Activated CD4-positive, alpha-beta T cell treated with anti-CD3 and anti-CD28 coated beads, Interleukin-2, amount 50 U/mL, for 4 hours (primary cell): ENCODE measurements at places on chromosomes 1 and 21.
A peak's percentile ranks its signal among the peaks of the same experiment; 100 is the strongest.

GRCh38 chr1:184911103-184911745 lies 63.1 kb downstream of the NIBAN1 start:
- no peak for DNase-seq

DNA sequence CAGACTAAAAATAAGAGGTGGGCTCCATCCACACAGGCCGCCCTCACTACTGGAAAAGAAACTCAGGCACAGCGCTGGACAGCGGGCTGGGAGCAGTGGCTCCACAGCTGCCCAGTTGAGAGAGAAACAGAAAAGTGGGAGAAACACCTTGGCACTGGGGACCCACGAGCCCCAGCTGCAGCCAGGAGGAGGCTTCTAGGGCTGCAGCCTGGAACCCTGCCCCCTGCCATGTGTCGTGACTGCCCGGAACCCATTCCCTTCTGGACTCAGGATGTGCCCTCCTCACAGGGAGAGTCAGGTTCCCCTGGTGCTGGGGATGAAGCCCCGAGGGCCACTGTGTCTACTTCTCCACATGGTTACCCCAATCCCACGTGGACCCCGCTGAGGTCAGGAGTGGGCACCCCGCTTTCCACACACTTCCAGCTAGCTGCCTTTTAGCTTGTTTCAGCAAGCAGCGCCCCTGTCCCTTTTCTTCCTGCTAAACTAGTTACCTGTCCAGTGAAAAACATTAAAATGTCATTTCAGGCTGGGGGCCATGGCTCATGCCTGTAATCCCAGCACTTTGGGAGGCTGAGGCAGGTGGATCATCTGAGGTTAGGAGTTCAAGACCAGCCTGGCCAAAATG lies 35.9 kb downstream of the PARP1 start:
- DNase-seq, result no peak

DNA sequence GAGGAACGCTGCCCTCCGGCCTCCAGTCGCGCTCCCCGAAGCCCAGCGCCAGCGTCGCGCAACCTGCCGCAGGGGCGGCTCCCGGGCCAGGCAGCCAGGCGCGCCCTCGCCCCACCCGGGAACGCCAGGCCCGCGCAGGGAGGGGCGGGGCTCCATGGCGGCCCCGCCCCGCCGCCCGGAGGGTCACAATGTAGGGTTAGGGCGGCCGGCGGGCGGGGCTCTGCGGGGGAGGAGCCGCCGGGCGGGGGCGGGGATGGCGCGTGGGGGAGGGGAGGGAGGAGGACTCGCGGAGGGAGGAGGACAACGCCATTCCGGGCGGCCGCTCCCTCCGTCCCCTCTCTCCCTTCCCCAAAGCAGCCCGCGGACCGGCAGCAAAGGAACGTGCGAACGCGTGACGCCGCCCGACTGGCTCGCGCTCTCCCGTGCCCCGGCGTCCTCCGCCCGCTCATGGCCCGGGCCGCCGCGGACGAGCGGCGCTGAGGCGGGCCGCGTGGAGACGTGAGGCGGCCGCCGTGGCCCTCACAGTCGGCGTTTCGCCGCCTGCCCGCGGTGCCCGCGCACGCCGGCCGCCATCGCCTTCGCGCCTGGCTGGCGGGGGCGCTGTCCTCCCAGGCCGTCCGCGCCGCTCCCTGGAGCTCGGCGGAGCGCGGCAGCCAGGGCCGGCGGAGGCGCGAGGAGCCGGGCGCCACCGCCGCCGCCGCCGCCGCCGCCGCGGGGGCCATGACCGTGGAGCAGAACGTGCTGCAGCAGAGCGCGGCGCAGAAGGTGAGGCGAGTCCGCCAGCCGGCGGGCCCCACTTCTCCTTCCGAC lies at the start of gene USP25:
USP25 (plus strand) TSS at position 309 of the 810 bp plus-strand sequence; CDS start at position 721, 412 bp downstream.
- DNase-seq, result peak; percentile 88

DNA sequence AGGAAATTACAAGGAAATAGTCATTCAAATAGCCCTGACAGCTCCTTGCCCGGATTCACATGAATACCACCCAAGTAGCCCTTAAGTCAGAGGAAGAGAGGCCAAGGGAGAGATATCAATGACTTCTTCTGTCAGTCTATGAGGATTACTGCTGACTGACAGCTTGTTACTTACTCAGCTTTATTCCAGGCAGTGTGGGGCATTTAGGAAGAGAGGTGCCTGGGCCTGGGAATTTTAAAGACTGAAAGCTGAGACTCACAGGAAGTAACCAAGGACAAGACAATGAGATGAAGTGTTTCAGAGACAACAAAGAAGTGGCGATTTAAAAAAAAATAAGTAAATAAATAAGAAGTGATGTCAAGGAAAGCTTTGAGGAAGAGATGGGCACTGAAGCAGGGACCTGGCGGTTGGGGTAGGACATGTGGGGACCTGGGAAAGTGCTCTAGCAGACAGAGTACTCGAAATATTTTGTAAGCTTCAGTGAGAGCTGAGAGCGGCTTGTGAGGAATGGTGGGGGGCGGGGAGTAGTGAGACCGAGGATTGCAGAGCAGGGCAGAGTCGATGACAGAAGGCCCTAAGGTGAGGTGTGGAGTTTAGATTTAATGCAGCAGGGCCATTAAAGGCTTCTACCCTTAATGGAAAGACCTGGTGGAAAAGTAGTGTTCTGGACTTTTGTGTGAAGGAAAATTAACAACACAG lies 58.9 kb downstream of the ST3GAL3 start:
- no peak for DNase-seq

GRCh38 chr1:115867216-115867615 lies 26.3 kb upstream of the NHLH2 start:
- DNase-seq, result no peak

GRCh38 chr1:42913426-42914091 lies 45.1 kb downstream of the SLC2A1 start:
- DNase-seq, result peak; percentile 49

DNA sequence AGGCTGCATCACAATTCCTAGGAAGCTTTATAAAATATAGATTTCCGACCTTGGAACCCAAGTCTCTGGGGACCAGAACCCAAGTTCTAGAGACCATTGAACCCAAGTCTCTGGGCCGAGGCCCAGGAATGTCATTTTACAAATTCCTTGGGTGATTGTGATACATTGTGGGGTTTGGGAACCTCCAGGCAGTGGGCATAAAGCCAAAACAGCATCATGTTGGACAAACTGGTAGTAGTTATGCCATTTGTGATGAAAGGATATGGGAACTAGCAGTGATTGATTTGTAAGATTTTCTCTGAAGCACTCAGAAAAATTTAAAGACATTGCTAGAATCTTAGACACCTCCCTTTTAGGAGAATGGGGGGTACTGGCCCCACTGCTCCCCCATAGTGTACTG lies 160.2 kb downstream of the HIVEP3 start:
- DNase-seq, result no peak

DNA sequence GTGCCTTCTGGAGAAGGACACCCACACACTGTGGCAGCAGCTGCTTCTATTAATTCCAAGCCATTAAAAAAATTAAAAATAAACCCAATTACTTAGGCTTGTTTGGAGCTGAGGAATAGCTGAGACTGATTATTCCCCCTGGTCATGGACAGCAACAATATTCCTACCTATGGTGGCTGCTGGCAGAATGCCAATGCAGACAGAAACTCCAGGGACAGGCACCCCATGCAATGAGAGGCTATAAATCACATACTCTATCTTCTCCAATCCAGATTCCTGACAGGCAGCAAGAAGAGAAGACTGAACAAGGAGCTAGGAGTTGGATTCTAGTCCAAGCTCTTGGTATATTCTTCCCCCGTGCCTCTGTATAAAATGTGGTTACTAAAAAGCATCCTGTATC lies 275.4 kb upstream of the BEND5 start:
- no peak for DNase-seq

- no peak for DNase-seq
These were observed 249.8 kb upstream of the C1orf174 start for GRCh38 chr1:4149831-4150230.

DNA sequence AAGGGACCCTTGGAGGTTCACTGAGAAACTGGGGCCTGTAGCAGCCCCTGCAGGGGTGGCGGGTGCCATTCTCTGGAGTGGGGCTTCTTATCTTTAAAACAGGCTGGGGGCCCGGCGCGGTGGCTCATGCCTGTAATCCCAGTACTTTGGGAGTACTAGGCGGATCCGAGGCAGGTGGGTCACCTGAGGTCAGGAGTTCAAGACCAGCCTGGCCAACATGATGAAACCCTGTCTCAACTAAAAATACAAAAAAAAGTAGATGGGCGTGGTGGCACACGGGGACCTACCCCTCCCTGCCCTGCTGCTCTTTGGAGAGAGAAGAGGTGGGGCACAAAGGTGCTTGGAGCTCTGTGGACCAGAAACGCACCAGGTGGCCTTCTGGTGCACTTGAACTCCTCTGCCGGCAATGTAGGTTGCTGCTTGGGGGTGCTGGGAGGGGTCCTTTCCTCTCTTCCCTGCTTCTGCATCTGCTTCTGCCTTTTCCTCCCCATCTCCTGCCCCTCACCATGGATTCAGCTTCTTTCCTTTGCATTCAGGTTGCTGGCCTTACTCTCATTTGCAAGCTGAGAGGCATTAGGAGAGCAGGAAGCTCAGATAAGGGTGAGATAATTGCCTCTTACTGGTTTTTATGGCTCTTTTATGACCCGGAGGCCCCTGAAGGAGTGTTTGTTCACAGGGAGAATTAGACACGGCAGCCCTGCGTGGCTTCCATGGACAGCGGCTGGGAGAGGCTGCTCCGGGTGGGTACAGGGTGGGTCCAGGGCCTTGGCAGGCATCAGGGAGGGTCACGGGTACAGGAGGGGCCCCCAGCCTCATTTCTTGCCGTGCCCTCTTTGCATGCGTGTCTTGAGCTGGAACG lies 57.4 kb downstream of the ARHGEF10L start:
- no peak for DNase-seq

DNA sequence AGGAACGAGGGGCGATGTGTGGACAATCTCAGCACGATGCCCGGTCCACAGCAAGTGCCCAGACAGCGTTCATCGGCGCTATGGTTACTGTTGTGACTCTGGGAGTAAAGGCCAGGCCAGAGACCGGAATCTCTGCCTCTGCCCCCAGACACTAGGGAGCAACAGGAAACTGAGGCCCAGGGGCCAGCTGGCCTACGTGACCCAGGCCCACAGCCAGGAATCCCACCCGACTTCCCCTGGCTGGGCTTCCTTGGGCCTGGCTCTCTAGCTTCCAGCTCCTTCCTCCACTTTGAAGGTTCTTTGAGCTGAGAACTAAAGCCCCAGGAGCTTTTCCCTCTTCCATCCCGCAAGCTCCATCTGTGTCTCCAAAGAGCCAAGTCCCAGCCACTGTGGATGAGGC lies 4.6 kb downstream of the LRP8 start:
- DNase-seq, result no peak

DNA sequence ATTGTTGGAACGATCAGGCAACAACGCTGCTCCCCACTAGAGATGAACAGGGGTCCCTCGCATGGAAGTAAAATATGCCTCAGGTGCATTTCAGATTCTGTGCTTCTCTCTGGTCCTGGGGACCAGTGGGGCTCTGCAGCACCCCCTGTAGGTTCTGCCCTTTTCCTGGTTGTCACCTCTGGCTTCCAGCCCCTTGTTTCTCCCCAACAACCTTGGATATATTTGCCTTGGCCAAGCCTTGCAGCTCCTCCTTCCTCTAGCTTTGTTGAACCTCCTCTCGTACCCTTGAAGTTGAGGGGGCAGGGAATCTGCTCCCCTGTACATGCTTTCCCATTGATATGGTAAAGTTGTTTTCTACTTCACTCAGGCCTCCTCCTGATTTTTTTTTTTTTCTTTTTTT lies 5.4 kb upstream of the RGSL1 start:
- no peak for DNase-seq

- DNase-seq, result no peak
These were observed 35.4 kb downstream of the TBCE start for GRCh38 chr1:235402457-235403200.

DNA sequence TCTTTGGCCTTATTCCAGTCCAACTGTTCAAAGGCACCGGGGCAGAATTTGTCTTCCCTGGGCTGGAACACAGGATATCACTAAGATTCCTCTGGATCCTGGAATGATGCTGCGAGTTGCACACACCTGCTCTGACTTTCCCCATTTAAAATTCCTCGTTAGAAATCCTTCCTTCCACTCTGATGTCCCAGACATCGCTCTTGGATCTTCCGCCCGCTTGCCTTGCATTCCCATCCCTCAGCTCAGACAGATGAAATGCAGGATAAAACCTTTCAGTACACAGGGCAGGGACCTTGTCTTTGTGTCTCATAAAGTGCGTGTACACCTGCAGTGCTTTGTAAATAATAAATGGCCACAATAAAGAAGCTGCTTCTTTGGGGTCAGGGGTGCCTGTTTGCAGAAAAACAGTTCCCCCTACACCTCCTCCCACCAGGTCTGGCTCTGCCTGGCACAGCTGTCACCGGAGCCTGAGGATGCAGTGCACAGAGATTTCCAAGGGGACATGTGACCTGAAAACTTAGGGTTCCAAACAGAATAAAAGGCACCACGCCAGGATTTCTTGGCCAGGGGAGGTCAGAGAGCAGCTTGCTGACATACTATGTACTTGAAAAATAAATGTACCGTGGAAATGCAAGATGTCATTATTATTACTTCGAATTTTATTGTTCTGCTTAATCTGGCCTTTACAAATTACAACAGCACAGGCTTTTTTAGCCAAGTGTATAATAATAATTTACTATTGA lies 62.9 kb upstream of the SYT6 start:
- no peak for DNase-seq

GRCh38 chr1:248406721-248407692 lies 4.2 kb downstream of the OR2T1 start:
- DNase-seq, result no peak

GRCh38 chr1:55425310-55425930 lies 210.3 kb upstream of the USP24 start:
- DNase-seq, result no peak

DNA sequence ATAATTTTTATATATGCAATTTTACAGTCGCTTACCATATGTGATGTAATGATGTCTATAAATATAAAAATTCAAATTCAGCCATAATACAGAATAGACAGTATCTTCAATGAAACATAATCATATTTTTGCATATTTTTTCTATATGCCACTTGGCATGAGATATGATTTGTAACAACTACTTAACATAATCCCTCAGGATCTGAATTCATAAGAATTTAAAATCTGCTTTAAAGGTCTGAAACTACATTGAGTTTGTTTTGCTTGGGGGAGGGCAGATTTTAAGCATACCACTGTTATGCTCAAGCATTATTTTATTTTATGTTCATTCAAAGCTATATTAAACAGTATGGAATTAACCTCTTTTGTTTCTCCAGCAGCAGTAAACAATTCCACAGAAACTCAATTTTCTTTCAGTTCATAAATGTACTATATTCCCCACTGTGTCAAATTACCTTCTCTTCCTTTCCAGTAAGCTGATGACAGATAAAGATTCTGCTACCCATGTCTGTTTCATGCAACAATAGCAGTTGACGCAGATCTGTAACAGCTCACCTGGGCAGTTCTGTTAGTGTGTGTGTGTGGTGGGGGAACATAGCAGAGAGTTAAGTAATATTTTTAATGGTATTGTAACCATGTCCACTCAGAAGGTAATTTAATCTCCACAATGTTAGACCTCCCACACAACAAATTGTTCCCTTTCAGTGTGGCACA lies 224.8 kb downstream of the NTNG1 start:
- DNase-seq, result no peak

DNA sequence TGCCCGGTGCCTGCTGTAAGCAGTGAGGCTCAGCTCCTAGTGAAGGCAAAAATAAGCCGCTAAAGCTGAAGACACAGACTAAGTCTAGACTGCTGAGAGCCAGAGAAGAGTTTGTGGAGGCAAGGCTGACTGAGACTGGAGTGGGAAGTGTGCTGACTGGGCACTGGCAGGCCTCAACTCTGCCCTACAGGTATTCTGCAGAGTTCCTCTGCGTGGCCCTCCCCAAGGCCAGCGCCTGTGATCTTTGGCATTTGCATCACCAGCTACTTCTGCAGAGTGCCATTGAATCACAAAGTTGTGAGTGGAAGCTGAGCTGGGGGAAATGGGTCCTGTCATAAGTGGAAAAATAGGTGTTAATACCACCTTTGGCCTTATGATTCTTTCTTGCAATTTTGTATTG lies 905.7 kb downstream of the PLA2G4A start:
- no peak for DNase-seq
